Inflammatory macrophage (primary cell): ENCODE measurements at places on chromosomes 12 and 14.

DNA sequence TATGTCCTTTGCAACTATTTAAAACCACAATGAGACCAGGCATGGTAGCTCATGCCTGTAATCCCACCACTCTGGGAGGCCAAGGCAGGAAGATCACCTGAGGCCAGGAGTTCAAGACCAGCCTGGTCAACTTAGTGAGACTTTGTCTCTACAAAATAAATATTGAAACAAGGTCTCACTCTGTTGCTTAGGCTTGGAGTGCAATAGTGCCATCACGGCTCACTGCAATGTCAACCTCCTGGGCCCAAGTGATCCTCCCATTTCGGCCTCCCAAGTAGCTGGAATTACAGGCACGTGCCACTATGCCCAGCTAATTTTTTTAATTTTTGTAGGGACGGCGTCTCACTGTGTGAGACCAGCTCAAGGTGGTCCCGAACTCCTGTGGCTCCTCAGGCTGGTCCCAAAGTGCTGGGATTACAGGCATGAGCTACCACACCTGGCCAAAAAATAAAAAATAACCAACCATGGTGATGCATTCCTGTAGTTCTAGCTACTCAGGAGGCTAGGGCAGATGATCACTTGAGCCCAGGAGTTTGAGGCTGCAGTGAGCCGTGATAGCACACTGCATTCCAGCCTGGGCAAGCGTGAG, 955 bp upstream of the FITM1 start:
- no peak for DNase-seq

GRCh38 chr12:64883264-64884163, 59.1 kb downstream of the TBC1D30 start:
- no peak for DNase-seq

DNA sequence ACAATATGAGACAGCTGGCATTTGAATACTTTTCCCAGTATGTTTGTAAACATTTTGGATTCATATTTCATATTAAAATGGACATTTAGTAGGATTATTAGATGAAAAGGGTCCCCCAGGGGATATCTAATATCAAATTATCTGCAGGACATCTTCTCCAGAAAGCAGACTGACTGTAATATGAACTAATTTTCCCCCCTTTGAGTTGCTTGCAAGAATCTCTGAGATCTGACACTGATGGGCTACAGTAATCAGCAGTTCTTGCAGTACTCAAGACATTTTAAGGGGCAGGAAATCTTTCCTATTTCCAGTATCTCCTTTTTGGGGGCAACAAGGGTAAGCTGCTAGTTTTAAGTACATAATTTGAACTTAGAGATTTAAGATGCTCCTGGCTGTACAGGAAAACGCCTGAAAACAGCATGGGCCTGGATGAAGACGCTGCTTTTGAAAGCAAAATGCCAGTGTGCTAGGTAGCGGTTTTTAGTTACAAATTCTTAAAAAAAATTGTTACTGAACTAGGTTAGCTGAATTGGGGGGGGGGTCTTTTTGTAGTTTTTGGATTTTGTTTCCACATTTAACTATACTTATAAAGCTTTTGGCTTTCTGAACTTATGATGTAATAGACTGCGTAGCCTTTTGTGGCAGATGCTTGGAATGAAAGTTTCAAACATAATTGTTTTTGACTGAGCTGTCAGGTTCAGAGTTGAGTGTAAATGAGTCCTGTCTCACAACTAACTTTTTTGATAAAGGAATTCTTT, 2.2 kb downstream of the FRMD6 start:
- no peak for DNase-seq

DNA sequence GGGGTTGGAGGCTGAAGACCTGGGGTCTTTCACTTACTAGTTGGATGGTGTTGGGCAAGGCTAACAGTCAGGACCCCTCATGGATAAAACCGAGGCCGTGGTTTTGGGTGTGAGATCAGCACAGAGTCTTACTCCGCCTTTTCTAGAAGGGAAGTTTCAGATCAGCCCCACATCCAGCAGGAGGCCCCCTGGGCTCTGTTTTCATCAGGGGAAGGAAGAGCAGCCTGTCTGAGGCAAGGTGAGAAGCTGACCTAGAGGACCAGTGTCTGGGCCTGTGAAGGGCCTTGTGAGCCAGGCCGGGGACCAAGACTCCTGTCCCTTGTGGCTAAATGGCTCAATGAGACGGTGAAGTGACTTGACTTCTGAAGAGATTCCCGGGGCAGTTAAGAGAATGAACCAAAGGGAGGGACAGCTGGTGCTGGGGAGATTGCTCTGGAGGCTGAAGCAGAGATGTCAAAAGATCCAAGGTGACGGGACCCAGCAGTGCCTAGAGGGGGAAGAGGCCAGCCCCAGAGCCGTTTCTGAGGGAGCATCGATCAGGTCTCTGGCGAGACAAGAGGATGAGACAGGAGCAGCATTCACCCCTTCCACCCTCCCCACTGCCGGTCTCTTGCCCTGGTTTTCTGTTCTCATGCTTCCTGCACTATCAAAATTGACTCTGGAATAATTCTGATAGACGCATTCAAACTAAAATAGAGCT, 40.1 kb upstream of the TSPAN9 start:
- DNase-seq, result no peak

DNA sequence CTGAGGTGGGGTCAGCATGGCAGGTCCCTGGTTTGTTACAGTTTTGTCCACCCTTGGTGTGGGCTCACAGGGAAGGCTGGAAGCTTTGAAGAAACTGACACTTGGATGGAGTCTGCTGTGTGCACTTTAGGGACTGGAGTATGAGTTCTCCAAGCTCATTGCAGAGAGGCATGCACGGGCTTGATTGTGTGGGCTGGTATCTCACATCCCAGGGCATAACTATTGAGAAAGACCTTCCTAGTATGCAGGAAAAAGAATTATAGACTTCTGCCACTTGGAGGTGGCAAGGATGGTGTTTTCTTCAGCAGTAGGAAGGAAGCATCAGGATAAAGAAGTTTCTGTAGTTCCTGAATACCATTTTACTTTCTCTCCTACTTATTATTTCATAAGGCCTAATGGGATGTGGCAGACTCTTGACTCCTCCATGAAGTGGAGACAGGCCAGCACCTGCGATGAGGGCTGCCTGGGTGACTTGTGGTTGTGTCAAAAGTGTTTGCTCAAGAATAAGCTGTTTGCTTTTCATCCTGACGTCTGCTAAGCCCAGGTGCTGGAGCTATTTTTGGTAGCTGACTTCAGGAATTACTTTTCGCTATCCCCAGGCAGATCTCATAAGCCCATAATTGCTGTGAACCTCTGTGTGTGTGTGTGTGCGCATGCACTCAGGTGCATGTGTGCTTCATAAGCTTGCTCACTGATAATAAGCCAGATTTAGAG, 125.8 kb downstream of the KTN1 start:
- no peak for DNase-seq

- DNase-seq, result no peak
Observed at GRCh38 chr12:103707446-103707845, 120.4 kb downstream of the STAB2 start.

DNA sequence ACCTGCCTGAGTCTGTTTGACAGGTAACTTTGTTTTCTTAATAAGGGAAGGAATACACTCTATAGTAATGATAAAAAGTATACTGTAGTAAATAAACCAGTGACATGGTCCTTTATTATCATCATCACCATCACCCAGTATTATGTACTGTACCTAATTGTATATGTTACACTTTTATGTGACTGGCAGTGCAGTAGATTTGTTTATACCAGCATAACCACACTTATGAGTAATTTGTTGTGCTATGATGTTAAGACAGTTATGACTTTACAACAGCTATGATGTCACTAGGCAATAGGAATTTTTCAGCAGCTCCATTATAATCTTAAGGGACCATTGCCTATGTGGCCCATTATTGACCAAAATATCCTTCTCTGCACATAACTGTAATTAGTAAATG, 155.0 kb downstream of the NUBPL start:
- DNase-seq, result no peak

DNA sequence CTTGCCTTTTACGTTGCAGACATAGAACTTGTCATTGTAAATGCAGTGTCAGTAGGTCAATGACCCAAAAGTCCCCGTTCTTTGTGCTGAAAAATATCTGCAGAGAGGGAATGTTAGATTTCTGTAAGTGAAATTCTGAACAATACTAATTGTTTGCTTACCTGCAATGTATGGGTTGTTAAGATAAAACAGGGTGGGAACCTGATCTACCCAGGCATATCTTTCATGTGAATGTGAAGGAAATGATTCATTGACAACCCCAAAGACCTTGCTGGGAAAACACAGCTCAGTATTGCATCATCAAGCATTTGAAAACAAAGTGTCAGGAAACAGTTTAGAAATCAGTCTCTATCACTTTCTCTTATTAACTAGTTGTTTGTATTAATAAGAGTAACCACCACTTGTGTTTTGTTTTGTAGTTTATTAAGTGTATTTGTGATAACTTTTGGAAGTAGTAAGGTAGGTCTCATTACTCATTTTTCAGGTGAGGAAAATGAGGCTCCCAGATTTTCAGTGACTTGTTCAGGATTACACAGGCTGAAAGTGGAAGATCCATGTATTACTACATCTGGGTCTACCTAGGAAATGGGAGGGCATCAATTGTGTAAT, 57.9 kb upstream of the SLC38A2 start:
- peak; percentile 53 for DNase-seq

DNA sequence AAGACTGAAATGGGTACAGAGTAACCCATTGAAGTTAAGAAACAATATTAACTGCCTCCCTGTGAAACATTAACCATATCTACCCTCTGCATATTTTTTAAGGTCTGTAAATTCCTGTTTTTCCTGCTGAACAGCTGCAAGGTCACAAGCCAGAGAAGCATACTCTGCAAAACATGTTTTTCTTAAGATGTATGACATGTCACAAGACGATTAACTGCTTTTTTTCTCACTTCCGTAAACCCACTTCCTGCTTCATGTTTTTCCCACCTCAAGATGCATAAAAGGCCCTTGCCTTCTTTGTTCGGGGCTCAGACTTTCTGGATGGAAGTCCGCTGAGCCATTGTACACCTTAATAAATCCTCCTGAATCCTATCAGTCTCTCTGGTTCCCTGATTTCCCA, 504.7 kb upstream of the MIS18BP1 start:
- no peak for DNase-seq

DNA sequence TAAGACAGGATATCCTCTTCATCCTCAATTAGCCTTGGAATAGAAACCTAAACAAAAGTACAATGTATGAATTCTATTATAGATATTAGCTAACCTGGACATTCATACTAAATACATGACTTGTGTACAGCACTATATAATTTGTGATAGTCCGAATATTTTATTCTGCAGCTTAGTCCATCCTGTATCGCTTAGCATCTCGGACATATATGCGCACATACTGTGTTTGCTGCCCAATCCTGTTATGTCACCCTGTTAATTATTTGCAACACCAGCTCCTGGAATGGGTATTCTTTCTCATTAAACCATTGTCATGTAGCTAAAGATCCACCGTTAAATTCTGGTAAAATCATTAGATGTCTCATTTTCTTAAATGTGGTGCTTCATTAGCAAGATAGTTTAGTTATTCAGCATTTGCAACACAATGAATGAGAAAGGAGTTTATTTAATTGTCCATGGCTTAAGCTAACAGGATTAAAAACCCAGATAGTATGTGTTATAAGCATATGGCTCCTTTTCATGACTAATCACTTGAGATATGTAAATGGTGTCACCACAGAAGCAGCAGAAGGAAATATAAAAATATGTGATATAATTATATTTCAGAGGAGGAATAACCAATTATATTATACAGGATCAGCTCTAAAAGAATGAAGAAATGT, 156.0 kb upstream of the ARHGAP5 start:
- no peak for DNase-seq

DNA sequence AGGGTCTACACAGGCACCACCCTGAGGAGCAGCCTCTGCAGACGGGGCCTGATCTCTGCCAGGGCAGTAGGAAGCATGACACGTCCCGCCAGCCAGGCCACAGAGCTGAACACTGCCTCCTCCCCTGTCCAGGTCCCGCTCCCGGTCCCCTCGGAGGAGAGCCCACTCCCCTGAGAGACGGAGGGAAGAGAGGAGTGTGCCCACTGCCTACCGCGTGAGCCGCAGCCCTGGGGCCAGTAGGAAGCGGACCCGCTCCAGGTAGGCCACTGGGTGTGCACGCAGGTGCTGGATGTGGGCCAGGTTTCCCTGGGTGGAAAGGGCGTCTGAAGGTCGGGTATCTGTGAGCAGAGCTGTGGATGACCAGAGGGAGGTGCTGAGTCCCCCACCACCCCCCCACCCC, 41.9 kb upstream of the MMP17 start:
- no peak for DNase-seq

DNA sequence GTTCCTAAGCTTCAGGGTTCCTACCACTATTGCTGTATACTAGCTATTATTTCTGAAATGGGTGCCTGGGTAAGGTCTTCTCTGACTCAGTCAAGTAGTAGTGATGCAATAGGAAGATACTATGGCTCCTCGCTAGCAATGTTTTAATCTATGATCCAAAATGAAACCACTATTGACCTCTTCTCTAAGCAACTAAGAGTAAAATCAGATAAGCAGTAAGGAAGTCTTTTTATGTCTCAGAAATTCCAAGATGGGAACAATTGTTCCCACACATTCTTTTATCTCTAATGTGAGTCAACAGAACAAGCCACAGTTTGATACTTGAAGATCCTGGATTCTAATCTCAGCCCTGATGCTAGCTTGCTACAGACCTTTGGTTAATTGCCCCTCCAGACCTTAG, 45.1 kb downstream of the AREL1 start:
- DNase-seq, result no peak

- DNase-seq, result no peak
Observed at GRCh38 chr14:69814397-69814796, 17.4 kb upstream of the SLC10A1 start.

DNA sequence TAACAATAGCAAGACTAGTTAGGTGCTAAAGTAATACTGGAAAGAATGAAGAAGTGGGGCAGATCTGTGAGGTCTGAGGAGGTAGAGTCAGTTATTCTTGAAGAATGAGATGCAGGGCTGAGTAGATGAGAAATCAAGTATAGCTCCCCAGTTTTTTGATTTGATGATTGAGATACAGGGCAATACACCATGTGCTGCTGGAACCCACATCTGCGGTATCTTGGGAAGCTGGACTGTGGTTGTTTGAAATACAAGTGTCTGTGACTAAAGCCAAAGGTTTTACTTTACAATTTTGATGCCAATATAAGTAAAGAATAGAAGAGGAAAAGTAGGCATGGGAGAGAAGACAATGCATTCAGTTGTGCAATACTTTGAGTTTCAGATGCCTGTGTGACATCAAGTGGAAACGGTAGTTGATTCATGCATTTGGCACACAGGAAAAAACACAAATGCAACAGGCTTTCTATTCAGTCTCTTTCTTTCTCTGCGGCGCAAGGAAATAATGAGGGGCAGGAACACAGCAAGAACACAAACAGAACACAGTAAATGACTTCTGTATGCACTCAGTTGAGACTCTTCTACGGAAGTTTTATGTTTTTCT, 190.2 kb upstream of the SLC38A2 start:
- DNase-seq, result peak; percentile 45

DNA sequence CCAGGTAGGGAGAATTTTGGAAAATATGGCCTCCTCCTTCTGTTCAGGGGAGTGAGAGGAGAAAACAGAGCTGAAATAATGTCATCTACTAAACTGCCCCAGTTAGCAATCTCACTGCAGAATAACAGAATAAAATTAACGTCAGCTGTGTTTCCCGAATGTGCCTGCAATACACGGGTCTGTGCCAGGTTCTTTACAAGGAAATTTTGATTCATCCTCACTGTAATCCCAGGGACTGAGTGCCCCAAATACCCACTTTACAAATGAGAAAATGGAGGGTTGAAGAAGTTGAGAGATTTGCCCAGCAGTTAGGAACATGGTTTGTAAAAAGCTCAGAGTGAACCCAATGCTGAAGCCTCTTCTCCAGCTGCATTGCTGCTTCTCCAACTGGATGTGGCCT, 21.3 kb upstream of the SERPINA6 start:
- no peak for DNase-seq

- DNase-seq, result peak; percentile 2
Observed at GRCh38 chr12:40225337-40225983, 663 bp downstream of the LRRK2 start.

- no peak for DNase-seq
Observed at GRCh38 chr14:87952307-87953094, 40.5 kb downstream of the GALC start.
